ENCODE measurements at places on chromosomes 5 and 9. TPM values are rescaled to one million over a fixed set of nuclear protein-coding genes. Genes with fewer than 3 reads are reported as not detected.
A peak's percentile ranks its signal among the peaks of the same experiment; 100 is the strongest.

- DNase-seq: no peak
These were observed 290.6 kb upstream of the ZNF608 start for GRCh38 chr5:125037020-125037419.

The GLIPR2 gene
- polyA plus RNA-seq: 2.9 TPM

The ST8SIA4 gene
- polyA plus RNA-seq: 0.21 TPM

- no peak for DNase-seq
These were observed 48.1 kb upstream of the CER1 start for GRCh38 chr9:14770592-14770991.

DNA sequence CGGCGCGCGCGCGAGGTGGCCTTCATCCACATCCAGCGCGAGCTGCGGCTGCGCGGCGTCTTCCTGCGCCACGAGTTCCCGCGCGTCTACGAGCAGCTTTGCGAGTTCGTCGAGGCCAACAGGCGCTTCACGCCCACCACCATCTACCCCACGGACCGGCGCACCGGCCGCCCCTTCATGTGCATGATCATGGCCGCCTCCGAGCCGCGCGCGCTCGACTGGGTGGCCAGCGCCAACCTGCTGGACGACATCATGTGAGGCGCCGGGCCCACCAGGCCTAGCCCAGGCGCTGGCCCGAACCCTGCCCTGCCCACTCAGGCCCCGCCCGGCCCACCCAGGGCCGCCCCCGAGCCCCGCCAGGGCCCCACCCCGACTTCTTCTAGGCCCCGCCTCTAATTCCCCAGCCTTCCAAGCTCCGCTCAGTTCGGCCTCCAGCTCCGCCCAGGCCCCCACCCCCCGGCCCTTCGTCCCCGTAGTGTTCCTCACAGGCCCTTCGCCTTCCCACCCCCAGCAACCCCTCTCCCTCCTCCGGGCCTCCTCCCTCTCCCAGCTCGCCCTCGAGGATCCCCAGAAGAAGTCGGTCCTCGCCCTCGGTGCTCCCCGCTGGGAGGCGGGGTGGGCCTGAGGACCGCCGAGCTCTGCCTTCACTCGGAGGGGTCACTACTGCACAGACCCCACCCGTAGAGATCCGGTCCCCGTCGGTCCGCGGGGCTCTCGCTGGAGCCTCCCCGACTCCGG lies 2.0 kb upstream of the PHPT1 start:
- peak; percentile 25 for DNase-seq

Data from foreskin keratinocyte (primary cell).